Ovary (tissue), 10 donors: ENCODE measurements at places on chromosomes 5 and 9. TPM values are rescaled to one million over a fixed set of nuclear protein-coding genes. Genes with fewer than 3 reads are reported as not detected.

LECT2 gene
- not detected for total RNA-seq

MCC gene
- total RNA-seq: 133 TPM

OTULINL gene
- 14.9 TPM for total RNA-seq

DBH gene
- not detected for total RNA-seq

CCL21 gene
- 16.9 TPM for total RNA-seq

- no peak for DNase-seq
These were observed 71.4 kb downstream of the FBXO38 start for GRCh38 chr5:148455185-148455584.

- no peak for DNase-seq
These were observed 31.1 kb downstream of the FOXD1 start for GRCh38 chr5:73417303-73418034.

DNA sequence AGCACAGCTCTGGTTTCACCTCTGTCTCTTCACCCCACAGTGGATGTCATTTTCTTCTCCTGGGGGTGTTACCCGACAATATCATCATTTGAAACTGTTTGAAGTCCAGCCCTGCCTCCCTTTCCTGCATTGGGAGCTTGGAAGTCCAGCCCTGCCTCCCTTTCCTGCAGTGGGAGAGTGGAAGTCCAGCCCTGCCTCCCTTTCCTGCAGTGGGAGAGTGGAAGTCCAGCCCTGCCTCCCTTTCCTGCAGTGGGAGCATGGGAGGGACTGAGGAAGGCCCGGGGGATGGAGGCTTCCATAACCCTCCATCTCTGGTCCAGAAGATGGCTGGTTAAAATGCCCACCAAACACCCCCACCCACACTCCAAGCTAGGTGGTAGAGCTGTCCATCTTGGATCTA is 59.8 kb downstream of the SYK start:
- DNase-seq: no peak

GRCh38 chr9:128475867-128476266 is 20.1 kb downstream of the ODF2 start:
- DNase-seq: no peak

GRCh38 chr5:10580531-10581423 is 16.9 kb downstream of the ANKRD33B start:
- DNase-seq: no peak

DNA sequence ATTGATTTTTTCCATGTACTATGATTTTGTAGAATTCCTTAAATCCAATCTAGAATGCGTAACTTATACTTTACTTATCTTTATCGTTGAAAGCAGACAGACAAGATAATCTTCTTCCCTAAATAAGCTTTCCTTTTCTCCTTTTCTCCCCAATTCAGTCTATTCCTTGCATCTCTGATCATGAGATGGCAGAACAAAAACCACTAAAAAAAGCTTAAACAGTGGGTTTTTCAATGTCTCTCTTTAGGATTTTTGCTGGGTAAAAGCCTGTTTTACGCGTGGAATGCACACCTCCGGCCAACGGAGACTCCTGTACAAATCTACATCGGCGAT is 755 bp downstream of the CDKN2B start:
- DNase-seq: no peak
